ENCODE measurements at places on chromosomes 1 and 21.

GRCh38 chr1:153400244-153400643 lies 9.4 kb upstream of the S100A8 start:
- DNase-seq, result no peak

- no peak for DNase-seq
Measured at GRCh38 chr21:32182449-32182848, 96.4 kb downstream of the MIS18A start.

DNA sequence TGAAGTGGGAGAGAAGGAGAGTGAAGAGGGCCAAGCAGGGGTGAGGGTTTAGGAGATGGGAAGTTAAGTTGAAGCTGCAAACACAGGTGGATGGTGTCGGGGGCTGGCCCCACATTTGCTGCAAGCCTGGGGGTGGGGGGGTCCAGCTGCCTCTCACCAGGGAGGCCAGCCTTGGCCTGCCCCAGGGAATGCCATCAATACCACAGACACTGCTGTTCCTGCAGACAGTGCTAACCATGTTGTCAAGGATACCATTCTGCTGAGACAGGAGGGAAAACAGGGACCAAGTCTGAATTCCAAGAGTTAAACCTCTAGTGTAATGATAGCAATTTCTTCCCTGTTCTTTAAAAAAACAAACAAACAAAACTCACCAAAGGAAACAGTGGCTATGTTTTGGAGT lies 8.0 kb downstream of the MECR start:
- no peak for DNase-seq

- no peak for DNase-seq
Measured at GRCh38 chr1:177863796-177864195, 106.1 kb downstream of the SEC16B start.

- DNase-seq, result no peak
Measured at GRCh38 chr1:121586369-121587229, 401.8 kb downstream of the SRGAP2C start.

GRCh38 chr1:42860339-42861013 lies 14.1 kb downstream of the ZNF691 start:
- DNase-seq, result no peak

- DNase-seq, result no peak
Measured at GRCh38 chr1:223704921-223705878, 7.1 kb upstream of the CAPN2 start.

- DNase-seq, result no peak
Measured at GRCh38 chr1:233127157-233127556, 168.4 kb downstream of the PCNX2 start.

GRCh38 chr1:62012836-62013235 lies 181.8 kb upstream of the L1TD1 start:
- DNase-seq, result no peak

DNA sequence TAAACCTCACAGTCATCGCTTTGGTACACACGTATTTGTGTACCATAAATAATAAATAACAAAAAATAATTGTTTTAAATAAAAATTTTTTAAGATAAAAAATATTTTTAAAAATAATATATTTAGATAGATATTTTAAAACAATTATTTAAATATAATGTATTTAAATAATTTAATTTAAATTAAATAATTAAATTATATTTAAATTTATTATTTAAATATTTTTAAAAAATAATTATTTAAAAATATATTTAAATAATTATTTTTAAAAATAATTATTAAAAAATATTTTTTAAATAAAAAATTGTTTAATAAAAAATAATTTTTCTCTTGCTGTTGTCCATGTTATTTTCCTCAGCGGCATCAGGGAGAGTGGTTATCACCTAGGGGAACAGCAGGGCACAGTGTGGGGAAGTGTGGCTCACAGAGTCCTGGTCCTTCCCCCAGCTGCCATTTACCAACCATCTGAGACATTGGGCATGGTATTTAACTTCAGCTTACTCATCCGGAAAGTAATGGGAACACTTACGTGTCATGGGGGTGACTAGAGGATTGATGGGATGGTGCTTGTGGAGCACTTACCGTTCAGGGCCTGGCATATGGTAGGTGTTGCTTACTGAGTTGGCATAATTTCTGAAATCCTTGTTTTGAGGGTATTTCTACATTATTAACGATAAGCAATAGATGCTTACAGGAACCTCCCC lies 92.9 kb upstream of the TSPAN2 start:
- DNase-seq, result no peak

DNA sequence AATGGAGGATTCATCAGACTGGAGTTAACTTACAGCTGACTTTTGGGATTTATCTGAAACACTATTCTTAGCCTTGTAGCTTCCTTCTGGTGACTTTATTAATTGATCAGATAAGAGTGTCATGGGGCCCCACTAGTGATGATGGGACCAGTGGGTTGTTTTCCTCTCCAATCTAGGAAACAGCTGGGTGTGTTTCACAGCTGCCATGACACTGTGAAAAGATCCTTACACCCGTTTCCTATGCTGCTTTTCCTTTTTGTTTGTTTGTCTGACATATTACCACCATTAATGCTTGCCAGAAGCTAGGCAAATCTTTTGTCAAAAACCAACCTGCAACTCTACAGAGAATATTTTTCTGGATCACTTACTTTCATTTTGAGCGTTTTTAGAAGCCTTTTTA lies 86.2 kb downstream of the ZBTB18 start:
- DNase-seq, result no peak

- DNase-seq, result no peak
Measured at GRCh38 chr1:220884981-220885918, 6.0 kb downstream of the HLX start.

GRCh38 chr1:8722366-8722765 lies 95.1 kb downstream of the RERE start:
- DNase-seq, result no peak

DNA sequence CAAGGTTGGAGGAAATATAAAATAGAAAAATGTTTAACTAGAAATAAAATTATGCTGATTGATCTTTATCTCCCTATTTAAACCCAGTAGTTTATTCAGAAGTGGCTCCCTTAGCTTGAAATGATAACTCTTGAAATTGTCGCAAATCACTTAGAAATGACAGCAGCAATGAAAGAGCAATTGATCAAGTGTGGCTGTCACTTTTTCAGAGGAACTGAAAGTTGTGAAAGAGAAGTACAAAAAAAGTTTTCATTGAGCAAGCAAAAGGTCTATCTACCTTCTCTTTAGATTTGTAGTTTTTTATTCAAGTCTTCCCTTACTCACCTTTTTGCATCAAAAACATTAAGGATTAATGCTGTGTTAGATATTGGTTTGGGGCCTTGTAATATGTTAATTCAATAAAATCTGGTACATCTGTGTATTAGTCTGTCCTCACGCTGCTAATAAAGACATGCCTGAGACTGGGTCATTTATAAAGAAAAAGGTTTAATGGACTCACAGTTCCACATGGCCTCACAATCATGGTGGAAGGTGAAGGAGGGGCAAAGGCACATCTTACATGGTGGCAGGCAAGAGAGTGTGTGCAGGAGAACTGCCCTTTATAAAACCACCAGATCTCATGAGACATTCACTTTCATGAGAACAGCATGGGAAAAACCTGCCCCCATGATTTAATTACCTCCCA lies 48.3 kb downstream of the LRRC8C start:
- DNase-seq, result no peak

- DNase-seq, result no peak
Measured at GRCh38 chr1:185402930-185403329, 85.9 kb upstream of the IVNS1ABP start.

DNA sequence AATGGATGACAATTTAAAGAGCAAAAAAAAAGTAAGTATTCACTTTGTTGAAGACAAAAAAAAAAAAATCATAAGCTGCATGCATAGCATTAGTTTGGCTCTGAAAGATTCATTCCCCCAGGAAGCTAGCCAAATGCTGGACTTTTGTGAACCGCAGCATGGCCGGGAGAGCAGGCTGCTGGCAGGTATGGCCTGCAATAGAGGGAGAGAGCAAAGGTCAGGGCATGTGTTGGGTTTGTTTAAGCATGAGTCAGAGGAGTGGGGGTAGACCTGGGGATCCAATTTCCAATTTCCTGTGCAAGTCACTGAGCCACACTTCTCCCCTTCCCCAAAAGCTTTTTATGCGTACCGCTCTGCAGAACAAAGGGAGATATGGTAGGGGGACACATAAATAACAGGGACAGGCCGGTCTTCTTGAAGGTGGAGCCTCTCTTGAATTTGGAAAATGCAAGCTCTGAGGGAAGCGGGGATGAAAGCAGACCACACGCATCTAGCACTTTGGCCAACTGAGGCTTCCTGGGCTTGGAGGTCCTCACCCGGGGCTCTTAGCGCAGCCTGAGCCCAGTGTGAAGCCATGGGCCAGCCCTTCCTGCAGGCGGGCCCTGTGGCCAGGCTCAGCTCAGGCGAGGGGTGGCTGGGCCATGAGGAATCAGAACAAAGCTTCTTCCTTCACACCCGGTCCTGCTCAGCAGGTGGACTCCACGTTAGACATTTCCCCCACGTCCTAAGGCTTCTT lies 171.1 kb downstream of the TOMM20 start:
- no peak for DNase-seq

DNA sequence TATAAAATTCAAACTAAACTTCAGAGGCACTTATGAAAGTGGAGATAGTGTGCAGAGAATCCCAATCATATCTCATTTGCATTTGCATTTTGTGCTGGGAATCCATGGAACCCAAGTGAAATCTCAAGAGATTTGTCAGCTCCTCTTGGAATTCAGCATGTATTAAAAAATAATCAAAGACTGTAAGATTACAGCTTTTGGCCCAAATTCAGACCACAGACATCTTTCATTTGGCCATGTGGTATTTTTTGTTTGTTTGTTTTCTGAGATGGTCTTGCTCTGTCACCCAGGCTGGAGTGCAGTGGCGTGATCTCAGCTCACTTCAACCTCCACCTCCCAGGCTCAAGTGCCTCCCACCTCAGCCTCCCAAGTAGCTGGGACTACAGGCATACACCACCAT lies 3.8 kb upstream of the CACYBP start:
- DNase-seq, result no peak

DNA sequence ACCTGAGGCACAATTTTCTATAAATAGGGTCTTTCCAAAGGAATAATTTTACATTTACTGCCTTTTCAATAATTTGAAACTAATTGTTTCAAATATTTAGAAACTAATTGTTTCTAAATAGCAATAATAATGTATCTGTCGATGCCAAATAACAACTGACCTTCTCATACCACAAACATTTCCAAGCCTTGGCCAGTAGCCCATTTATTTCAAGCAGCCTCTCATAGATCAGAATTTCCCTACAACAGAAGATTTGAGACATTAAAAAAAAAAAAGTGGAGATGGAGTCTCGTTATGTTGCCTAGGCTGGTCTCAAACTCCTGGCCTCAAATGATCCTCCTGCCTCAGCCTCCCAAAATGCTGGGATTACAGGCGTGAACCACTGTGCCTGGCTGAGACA lies 2.1 kb upstream of the GFI1 start:
- DNase-seq, result no peak

DNA sequence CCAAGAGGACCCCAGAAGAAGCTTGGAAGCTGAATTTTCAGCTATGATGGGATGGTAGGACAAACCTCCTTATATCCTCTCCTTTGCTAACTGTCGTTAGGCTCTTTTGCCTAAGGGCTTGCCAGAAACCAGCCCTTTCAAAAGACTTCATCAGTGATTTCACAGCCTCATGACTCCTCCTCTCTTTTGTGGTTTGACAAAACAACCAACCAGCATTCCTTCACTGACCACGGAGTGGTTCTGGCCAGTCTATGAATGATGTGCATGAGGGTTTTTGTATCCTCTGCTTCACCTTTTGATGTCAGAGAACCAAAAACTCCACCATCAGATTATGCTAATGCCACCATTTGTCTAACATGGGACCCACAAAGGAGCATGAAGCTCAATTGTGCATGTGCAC lies 116.9 kb upstream of the COA6 start:
- DNase-seq, result no peak

GRCh38 chr1:200873671-200874397 lies 1.1 kb downstream of the GPR25 start:
- DNase-seq, result no peak

DNA sequence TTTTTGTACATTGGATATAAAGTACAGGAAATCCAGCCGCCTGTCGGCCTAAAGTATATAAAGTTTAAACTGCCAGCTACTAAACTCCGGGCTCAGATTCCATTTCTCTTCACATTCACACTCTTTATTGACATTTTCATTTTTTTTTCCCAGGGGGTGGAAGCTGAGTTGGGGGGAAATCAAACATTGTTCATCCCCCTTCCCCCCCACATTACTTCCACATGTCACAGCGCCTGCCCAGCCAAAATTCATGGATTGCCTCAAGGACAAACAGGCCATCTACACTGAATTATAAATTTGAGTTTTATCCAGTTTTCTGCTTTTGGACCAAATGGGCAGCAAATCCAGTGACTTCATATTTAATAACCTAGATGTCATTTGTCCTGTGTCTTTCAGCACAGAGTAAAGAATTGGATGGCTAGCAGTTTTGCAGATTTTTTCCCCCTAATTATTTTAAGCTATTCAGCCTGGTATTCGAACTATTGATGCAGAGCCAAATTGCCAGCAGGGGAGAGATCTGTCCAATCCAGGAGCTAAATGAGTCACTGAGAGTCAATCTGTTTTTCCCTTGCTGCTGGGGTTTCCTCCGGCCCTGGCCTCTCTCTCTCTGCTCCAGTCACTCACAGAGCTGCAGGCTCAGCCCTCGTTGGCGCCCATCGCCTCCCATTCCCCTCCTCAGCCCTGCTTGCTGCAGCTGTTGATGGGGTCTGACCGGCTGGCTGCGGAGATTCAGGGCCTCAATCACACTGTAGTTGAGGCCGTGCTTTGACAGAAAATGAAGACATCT lies 98.0 kb downstream of the LMO4 start:
- no peak for DNase-seq

DNA sequence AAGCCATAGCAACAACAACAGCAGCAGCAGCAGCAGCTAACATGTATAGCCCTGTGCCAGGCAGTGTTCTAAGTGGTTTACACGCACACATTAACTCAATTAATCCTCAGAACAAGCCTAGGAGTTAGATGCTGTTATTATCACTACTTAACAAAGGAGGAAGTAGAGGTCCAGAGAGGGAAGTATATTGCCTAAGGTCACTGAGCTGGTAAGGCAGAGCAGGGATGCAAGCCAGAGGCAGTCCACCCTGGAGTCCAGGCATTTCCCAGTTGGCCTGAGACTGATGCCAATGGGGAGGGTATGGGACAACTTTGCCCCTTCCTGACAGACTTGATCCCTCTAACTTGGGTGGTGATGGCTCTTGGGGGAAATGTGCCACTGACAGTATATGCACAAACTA lies 6.8 kb downstream of the CDC14A start:
- no peak for DNase-seq

- DNase-seq, result peak; percentile 52
Measured at GRCh38 chr1:151909167-151910149, at the start of gene THEM4. Gene THEM4, minus strand, starts transcription at chr1:151909511. Its CDS starts 53 bp downstream, at chr1:151909458.
